ENCODE measurements at places on chromosomes 3 and 15.

GRCh38 chr3:126422121-126422520, 27.4 kb downstream of the CFAP100 start:
- DNase-seq, result no peak

GRCh38 chr3:71521940-71522876, 61.3 kb downstream of the FOXP1 start:
- DNase-seq, result no peak

DNA sequence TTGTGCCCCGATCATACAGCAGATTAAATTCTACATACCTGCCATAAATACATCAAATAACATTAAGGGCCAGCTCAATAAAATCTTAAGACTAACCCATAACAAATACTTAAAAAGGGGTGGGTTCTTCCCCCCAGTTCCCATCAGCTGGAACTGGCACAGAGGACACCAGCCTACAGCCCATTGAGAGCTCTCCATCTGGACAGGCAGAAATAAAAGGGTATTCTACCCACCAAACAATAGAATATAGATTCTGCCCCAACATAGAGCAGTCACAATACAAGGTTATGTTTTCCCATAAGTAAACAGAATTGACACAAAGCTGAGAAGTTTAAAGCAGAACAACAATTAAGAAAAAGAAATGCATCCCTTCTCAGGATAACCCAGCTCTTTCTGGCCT, 11.9 kb downstream of the CPOX start:
- DNase-seq, result no peak

- no peak for DNase-seq
These were observed 22.3 kb downstream of the THRB start for GRCh38 chr3:24472358-24472757.

GRCh38 chr3:181610973-181611265, 100.8 kb upstream of the SOX2 start:
- DNase-seq, result no peak

DNA sequence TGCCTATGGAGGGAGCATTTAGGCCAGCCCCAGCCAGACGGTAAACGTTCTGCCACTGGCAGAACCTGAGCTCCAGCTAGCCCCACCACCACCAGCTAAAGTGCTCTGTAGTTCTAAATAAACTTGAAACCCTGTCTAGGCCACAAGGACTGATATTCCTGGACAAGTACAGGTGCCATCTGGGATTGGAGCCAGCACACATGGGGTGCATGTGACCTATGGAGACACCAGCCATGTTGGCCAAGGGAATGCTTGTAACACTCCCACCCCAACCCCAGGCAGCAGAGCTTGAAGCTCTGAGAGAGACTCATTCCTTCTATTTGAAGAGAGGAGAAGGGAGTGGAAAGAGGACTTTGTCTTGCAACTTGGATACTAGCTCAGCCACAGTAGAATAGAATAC, 284.5 kb upstream of the DCBLD2 start:
- DNase-seq, result no peak

- peak; percentile 26 for DNase-seq
These were observed 197.3 kb upstream of the LINGO1 start for GRCh38 chr15:77830051-77830468.

DNA sequence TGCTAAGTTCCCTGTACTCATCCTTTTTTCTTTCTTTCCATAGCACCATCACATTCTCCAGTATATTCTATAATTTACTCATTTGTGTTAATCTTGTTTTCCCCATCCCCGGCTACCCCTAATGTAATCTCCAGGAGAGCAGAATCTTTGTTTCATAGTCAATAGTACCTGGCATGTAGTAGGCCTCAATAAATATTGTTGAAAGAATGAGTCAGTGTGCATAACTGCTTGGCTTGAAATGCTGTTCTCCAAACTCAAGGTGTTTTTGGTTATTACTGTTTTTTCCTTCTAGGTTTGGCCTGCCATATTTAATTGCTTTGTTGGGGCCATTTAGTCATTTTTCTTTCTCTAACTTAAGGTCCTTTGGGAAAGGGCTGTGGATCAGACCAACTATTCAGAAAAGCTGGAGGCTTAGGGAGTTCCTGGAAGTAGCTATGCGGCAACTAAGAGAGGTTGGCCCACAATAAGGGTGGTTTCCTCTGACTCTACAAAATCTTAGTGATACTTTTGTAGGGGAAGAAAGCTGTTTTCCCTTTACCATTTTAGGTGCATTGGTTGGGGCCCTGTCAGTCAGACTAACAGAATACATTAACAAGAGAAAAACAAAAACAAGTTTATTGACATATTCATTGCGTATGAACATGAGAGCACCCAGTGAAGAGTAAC, 28.4 kb downstream of the KAT2B start:
- DNase-seq, result no peak

Data from MV-4-11 (cell line).